ENCODE measurements at places on chromosomes 4 and X.

DNA sequence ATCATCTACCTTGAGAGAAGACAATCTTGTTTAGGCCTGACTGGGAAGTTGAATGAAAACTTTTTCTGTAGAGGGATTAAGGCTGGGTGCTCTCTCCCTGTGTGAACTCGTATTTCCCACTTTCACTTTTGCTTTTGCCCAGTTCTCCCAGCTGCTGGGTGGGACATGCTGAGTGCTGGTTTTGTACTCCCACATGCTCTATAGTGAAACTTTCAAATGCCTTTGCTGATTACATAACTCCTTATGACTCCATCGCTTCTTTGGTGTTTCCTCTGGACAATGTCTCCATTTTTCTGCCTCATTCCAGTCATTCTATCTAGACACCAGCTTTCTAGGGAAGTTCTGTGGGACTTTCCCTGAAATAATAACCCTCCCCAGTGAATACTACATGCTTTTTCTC is 100.5 kb downstream of the CLNK start:
- no peak for DNase-seq

DNA sequence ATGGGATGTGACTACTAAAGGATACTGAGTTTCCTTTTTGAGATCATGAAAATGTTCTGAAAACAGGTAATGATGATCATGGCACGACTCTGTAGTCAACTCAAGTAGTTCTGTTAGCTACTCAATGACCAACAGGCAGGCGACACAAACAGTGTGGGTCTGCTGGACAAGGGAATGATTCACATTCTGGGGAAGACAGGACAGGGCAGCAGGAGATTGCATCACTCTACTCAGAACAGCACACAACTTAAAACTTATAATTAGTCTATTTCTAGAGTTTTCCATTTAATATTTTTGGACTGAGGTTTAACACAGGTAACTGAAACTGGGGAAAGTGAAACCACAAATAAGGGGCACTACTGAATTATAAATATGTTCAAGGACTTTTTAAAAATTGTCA is 365.2 kb downstream of the PRDM5 start:
- DNase-seq = no peak

- DNase-seq = no peak
Observed at GRCh38 chr4:172806841-172807240, 361.8 kb upstream of the GALNT7 start.

DNA sequence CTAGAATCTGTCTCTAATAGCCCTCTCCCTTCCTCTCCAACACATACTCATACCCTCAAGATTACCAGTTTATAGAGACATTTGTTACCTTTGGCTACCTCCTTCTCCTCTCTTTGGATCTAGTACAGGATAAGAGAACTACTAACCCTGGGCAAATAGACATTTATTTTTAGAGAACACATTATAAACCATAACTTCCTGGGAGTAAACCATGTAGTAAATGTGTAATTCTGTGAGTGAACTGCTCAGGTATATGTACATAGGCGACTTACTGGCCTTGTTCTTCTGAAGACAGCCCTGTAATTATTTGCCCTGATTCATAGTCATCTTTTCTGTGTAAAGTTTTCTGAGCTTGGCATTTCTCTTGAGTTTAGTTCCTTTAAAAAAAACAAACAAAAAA is 94.2 kb downstream of the KDM6A start:
- no peak for DNase-seq

GRCh38 chr4:107216379-107216778 is 180.3 kb upstream of the DKK2 start:
- DNase-seq = no peak

DNA sequence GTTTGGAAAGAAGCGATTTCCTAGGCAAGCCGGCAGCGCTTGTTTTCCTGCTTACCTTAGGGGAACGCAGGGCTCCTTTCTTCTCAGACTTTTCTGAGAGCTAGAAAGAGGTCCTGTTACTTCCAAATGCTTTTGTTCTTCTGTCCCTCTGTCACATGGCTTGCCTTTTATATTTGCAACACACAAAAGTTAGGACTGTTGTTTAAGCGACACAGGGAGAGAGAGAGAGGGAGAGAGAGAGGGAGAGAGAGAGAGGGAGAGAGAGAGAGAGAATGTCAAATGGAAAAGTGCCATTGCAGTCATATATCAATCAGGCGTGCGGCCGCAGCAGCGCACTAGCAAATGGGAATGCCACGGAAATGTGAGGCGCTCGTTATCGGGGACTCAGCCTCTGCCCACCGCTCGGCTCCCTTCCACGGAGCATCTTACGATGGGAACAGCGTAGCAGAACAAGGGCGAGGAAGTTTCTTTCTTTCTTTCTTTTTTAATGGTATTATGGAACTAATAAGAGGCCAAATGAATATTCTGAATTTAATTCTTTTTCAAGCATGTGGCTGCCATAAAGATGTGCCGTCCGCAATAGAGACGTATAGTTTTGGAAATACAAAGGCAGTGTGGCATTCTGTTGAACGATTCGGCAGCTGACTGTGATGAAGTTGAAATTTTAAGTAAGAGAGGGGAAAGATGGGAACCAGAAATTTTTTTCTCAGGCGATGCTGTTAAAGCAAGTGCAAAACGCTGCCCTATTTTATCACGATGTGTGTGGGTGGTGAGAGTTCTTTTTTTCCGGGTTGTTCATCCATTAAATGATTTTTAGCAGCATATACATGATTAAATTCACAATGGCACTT is at the start of gene NDP:
Gene NDP, minus strand, starts transcription at position 142 of the 851 bp plus-strand sequence. CDS start 14,745 bp downstream, outside the sequence.
- no peak for DNase-seq

DNA sequence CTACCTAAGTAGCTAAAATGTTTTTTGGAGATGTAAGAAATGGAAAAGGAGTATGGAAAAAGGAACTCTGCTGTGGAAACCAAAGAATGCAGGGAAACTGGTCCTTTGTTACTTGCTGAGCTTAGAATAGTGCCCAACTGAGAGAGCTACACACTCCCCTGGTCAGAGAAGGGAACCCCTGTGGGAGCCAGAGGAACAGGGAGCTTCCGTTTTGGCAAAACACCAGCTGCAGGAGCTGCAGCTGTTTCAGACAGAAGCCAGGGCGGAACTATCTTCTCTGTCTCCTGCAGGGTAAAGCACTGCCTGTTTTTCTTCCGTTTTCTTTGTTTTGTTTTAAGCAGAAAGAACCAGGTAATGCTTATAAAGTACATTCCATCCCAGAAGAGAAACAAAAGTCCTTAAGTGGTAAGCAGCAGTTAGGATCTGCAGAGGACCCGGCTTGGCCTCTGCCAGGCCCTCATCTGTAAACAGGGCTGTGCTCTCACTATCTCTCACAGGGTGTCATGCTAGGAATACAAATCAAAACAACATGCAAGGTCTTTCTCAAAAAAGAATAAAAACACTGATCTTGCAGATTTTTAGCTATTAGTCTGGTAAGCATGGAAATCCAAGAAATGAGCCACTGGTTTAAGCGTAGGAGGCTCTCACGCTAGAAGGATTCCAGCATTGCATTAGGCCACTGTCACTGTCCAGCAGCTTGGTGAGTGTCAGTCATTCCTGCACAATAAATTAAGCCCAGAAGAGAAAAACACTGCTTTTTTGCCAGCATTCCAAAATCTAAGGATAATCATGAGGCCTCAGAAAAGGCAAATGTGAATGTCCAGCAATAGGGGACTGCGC is 76.1 kb downstream of the CHST7 start:
- no peak for DNase-seq

GRCh38 chrX:96843566-96843965 is 40.1 kb upstream of the RPA4 start:
- no peak for DNase-seq

DNA sequence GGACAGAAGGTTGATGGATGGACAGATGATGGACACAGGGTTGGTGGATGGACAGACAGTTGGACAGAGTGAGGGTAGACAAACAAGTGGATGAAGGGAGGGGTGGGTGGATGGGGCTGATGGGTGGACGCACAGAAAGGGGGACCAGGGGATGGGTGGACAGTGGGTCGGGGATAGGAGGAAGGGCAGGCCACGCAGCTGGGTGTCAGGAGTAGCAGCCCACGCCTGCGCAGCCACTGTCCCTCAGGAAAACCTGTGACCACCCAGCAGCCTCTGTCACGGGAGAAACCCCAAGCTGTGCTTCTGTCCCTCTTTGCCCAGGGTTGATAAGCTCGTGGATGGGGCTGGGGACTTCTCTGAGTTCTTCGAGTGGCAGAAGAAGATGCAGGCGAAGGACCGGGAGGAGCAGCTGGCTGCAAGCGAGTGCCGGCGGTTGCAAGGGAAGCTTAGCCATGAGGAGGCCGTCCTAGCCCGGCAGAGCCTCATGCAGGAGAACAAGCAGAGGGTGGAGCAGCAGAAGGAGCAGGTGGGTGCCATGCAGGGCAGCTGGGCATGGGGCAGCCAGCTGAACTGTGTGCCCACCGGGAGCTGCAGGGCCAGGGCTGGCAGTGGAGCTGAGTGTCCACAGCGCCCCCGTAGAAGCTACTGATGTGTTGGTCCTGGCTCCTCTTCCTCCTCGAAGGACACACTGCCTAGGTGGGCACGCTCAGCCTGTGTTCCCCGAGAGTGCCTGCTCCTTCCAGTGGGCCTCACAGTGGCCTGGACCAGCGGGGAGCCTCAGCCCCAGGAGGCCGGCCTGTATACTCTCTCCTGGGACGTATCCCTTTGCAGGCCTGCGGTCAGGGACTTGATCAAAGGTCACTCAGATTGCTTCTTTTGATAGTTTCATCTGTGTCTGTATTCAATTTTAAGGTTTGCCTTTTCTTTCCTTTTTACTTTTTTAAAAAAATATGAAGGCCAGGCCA is 16.8 kb upstream of the RNF4 start:
- DNase-seq = no peak

DNA sequence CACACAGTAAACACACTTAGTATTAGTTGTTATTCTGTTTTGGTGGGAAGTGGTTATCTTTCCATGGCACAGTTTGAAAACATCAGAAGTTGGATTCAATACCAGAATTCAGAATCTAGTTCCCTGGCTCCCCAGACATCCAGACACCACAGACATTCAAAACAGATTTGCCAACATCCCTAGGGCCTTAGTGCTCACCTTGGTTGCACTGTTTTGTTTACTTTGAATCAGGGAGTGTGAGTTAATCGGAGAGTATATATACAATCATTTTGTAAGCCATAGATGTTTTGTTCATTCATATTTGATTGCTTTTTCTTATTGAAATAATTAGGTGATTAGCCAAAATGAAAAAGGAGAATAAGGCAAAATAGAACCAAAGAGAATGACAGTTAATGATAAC is 324.7 kb upstream of the CLNK start:
- DNase-seq = no peak

GRCh38 chr4:110508827-110509710 is 33.1 kb downstream of the ENPEP start:
- no peak for DNase-seq

DNA sequence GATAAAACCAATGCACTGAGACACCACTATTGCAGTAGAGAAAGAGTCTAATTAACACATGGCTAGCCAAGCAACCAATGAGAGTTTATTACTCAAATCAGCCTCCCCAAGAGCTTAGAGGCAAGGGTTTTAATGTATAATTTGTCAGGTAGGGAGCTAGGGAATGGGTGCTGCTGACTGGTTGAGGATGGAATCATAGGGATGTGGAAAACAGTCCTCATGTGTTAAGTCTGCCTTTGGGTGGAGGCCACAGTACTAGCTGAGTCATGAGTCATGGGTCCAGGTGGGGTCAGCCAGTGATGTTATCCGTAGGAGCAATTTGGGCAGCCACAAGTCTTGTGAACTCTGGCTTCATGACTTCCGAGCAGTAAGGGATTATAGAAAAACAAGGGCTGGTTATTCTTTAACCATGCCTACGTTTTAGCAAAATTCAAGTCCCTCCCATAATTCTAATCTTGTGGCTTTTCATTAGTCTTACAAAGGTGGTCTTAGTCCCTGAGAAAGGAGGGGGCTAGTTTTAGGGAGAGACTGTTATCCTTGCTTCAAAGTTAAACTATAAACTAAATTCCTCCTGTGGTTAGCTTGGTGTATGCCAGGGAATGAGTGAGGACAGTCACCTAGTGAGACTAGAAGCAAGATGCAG is 25.1 kb upstream of the PLAC8 start:
- DNase-seq = no peak

DNA sequence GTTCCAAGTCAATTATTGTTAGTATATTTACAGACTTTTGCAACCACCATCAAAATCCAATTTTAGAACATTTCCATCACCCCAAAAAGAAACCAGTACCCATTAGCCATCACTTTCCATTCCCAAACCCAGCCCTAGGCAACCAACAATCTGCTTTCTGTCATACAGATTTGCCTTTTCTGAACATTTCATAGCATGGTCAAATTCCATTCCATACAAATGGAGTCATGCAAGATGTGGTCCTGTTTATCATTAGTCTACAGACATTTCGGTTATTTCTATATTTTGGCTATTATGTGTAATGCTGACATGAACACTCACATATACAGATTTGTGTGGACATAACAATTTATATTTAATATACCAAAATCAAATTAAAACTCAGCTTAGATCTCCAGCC is 508.7 kb downstream of the ZNF674 start:
- no peak for DNase-seq

- no peak for DNase-seq
Observed at GRCh38 chrX:40433160-40433559, 147.6 kb upstream of the ATP6AP2 start.

DNA sequence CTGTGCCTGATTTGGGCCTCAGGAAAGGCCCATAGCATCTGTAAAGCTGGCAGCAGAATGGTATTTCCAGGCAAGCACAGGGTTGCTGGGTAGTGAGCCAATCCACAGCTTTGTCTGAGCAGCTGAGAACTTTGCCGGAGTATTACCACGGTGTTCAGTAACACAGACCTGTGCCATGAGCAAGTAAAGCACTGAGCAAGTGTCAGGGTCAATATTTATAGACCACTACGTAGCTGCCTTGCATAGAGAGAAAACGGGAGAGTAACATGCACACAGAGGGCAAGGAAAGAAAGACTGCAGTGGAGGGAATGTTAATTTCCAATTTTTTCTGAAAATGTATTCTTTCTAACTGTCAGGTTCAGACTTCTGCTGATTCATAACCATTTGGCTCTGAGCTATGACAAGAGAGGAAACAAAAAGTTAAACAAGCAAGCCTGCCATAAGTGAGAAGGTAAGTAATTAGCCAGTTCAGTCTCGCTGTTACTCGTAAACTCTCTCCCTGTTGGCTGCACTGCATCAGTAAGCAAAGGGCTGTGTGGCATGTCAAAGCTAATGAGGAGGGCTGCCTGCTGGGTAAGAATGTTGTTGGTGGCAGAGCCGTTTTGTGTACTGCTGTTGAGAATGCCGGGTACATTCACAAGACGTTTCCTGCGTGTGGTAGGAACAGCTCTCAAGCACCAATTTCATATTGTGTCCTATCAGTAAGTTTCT is 238.1 kb downstream of the BMPR1B start:
- DNase-seq = no peak

- DNase-seq = peak; percentile 26
Observed at GRCh38 chr4:72701987-72702819, 133.2 kb upstream of the ADAMTS3 start.

DNA sequence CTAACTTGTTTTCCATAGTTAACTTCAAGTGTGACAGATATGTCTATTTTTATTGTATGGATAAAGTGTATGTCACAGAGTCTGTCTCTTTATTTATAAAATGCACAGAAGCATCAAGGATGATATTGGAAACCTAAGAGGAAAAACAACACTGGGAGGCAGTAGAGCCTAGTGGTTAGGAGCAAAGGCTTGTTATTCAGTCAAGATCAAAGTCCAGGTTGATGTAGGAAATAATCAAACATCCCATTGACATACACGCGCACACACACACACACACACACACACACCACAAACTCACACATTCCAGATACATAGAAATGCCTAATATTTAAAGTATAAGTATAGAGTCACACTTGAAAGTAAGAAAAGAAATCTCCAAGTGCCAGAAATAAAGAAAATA is 206.8 kb downstream of the CHRDL1 start:
- no peak for DNase-seq
